IPS DF 19.7 (cell line): ENCODE measurements at places on chromosomes 12 and 14.
A peak's percentile ranks its signal among the peaks of the same experiment; 100 is the strongest.

- DNase-seq, result no peak
Observed at GRCh38 chr12:51269174-51270066, 795 bp downstream of the SMAGP start.

GRCh38 chr12:24889411-24889810, 59.5 kb downstream of the BCAT1 start:
- DNase-seq, result no peak

GRCh38 chr14:32494609-32495434, 165.7 kb downstream of the AKAP6 start:
- DNase-seq, result no peak

GRCh38 chr12:47949441-47950341, 13.7 kb upstream of the TMEM106C start:
- DNase-seq, result no peak

DNA sequence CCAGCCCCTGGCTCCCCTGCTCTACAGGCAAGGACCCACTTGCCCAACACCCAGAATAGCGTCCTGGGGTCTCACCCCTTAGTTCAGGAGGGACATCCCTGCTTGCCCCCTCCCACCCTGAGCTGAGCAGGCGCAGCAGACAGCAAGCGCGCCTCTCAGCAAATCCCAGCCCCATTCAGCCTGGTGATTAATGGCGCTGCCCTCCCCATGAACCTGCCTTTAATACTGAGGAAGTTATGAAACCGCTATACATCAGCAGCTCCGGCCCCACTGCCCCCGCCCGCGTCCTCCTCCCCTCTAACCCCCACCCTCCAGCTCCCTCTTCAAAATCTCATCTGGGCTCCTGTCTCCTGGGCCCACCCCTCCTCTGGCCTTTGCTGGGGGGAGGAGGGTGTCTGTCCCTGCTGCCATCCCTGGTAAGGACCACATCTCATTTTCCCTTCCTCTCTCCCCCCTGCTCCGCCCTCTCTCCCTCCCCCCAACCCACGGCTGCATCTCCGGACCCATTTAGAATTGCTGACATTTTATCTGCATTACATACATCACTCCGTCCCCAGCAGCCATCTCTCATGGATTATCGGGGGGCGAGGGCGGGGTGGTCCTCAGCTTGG, 7.1 kb upstream of the SMUG1 start:
- no peak for DNase-seq

DNA sequence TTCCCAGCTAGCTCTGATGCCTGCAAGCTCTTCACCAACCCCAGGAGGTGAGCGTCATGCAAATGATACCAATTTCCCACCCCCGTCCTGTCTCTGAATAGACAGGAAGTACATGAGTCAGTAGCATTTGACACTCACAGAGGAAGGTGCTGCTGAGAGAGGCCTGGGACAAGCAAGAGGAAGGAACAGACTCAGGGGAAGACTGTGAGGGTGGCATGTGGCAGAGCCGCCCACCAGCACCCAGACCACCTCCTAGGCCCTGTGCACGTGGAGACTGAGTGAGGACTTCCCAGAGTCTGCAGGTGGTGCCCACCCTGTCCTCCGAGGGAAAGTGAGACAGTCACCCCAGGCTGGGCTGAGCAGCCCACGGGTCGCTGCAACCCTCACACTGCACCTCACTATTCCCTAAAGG, 199.5 kb upstream of the SFSWAP start:
- peak; percentile 23 for DNase-seq

GRCh38 chr14:101471723-101472517, 89.4 kb upstream of the DIO3 start:
- DNase-seq, result no peak

- no peak for DNase-seq
Observed at GRCh38 chr14:102020058-102020971, 55.9 kb downstream of the DYNC1H1 start.

DNA sequence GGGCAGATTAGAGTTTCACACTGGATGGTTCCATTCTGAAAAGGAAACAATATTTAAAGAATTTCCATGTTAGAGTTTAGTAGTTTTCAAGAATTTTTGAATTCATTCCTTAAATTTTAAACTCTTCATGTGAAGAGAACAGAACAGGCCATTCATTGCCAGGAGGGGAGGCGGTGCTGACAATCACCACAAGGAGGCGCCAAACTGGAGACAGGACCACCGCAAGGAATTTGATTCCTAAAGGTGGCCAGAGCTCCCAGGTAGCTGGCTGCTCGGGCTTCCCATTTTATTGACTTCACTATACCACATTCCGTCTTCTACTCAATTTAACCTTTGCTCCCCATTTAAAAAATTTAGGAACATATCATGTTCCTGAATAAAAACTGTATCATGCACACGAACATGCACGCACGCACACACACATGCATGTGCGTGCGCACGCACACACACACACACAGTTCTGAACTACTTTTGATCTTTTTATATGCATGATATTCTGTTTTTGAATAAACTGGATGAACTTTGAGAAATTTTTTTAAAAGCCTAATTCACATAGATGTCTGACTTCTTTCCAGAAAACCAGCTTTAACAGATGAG, 101.2 kb downstream of the NELL2 start:
- DNase-seq, result no peak

GRCh38 chr12:122013136-122013535, 8.5 kb upstream of the BCL7A start:
- no peak for DNase-seq

DNA sequence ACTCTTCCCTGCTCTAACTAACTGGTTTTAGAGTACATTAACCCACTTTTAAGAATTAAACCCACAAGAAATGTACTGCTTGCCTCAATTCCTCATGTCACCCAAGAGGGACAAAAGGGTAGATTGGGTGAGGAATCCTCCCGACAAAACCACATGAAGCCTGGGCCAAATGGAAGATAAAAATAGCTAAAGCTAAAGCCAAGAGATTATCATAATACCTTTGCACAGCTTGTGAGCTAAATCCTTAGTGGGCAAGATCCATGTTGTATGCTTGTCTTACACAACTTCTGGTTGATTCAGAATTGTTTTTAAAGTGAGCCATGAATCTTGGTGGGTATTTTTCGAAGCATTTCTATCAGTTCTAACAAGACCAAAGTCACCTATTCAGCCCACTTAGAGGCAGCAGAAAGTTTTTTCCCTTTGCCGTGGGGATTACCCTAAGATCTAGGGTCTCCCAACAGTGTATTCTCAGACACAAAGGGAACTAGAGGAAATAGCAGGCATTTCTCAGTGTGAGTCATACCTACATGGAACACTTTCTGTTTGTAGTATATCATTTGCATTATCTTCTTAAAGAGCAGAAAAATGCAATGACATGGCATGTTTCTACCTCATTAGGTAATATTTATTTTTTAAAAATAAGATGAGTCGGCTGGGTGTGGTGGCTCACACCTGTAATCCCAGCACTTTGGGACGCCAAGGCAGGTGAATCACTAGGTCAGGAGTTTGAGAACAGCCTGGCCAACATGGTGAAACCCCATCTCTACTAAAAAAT, 616.6 kb downstream of the KCNH5 start:
- no peak for DNase-seq

DNA sequence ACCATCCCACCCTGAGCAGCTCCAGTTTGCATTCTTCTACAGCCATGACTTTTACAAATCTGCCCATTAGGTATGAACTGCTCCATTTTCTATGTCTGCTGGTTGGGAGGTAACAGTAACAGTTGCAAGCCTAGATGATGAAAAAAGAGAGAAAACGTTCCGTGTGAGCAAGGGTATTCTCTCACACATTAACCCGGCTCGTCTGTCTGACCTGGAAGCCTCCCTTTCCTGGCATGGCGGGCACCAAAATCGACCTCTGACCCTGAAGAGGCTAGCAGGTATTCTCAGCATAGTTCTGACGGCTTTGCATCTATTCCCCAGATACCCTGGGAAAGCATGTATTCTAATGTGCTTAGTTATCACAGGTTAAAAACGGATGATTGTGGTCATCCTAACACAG, 31.8 kb downstream of the APPL2 start:
- DNase-seq, result no peak

DNA sequence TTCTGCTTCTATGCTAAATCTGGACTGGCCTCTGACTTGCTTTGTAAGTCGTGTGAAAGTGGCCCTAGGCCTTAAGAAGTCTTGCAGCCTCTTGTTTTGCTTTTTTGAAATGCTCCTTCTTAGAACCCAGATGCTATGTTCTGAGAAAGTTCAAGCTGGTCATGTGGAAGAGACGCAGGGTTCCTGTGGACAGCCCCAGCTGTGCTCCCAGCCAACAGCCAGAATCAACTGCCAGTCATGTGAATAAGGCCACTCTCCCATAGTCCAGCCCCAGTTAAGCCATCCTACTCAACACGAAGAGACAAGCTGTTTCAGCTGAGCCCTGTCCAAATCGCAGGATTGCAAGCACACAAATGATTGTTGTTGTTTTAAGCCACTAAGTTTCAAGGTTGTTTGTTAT, 37.3 kb upstream of the TBPL2 start:
- DNase-seq, result no peak

DNA sequence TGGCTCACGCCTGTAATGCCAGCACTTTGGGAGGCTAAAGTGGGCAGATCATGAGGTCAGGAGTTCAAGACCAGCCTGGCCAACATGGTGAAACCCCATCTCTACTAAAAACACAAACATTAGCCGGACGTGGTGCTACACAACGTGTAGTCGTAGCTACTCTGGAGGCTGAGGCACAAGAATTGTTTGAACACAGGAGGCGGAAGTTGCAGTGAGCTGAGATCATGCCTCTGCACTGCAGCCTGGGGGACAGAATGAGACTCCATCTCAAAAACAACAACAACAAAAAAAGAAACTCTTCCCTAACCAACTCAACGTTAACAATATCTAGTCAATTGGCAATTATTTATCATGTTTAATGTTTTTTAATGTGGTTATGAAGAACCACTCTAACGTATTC, 89.3 kb downstream of the EPS8 start:
- DNase-seq, result no peak

- DNase-seq, result no peak
Observed at GRCh38 chr14:101121508-101122139, 218.1 kb upstream of the RTL1 start.

DNA sequence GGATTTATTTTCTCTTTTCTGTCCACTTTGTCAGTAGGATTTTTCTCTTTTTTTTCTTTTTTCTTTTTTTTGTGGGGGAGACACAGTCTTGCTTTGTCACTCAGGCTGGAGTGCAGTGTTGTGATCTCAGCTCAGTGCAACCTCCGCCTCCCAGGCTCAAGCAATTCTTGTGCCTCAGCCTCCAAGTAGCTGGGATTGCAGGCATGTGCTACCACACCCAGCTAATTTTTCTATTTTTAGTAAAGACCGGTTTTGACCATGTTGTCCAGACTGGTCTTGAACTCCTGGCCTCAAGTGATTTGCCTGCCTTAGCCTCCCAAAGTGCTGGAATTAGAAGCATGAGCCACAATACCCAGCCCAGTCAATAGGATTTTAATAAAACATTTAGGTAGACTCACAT, 21.0 kb upstream of the TBK1 start:
- no peak for DNase-seq

DNA sequence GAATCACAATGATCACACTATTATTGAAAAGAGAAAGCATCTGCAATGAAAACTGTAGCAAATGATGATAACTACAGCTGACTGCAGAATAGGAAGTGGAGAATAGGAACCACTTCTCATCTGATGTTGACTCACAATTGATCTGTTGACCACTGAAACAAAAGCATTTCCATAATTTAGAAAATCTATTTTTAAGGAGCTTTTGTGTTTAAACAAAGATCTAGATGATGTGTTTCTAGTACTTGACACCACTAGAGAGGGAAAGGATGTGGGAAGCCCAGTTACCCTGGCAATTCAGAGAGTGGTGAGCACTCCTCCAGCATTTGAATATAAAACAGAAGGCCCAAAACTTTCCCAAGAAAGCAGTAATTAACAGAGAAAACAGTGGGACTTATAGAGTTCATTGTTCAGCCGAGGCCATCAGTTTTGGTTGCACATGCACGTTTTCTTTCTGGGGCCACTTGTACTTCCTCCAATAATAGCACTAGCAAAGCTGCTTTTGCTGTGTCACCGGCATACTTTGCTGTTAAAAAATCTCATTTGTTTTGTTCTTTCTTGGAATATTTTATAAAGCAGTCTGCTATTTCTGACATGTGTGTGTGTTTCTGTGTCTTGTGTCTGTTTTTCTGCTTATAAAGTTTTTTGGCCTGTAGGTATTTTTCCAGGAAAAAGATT, 76.1 kb upstream of the HECTD1 start:
- DNase-seq, result no peak

GRCh38 chr14:75720842-75721498, 59.9 kb downstream of the TTLL5 start:
- DNase-seq, result no peak

- DNase-seq, result no peak
Observed at GRCh38 chr14:75751296-75751695, 90.2 kb downstream of the TTLL5 start.

GRCh38 chr12:108939594-108939993, 59.7 kb downstream of the DAO start:
- peak; percentile 35 for DNase-seq

GRCh38 chr12:12097891-12098690, 27.4 kb downstream of the BCL2L14 start:
- DNase-seq, result no peak

DNA sequence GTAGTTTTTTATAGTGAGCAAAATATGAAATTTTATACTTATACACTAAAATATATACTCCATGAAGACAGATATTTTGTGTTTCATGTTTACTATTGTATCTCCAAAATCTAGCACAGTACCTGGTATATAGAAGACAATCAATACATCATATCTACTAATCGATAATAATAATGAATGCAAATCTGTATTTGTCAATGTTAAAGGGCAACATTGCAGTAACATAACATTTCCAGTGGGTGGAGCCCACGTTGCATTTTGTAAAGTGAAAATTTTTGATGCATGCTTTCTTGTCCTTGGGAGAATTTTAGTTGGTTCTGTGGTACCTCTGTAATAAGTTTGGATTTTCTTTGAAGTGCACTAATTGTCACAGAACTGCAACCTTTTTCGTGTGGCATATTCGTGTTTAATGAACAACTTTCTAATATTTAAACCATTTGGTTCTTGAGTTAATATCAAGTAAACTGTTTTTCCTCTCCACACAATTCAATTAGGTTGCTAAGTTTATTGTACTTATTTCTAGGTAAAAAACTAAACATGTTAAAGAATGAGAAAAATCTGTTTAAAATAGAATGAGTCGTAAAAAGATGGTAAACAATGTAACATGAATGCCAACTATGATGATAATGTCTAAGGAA, 47.4 kb downstream of the AVPR1A start:
- no peak for DNase-seq

DNA sequence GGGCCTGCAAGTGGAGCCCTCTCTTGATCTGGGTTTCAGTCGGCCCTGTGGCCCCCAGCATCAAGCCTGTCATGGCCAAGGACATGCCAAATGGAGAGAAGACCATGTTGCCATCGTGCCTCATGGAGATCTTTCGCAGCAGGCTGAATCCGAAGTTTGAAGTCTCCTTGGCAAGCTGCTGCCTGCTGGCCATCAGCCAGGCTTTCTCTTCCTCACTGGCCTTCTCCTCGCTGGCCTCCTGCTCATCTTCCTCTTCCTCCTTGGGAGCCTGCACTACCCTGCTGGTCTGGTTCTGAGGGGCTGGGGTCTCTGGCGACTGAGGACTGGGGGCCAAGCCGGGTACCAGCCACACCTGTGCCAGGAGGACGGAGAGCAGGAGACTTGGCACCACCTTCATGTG, 2.9 kb downstream of the SERPINA10 start:
- DNase-seq, result no peak

- no peak for DNase-seq
Observed at GRCh38 chr12:49962861-49963765, 1.4 kb downstream of the AQP5 start.
